ENCODE measurements at places on chromosomes 5 and 9.
A peak's percentile ranks its signal among the peaks of the same experiment; 100 is the strongest.

- no peak for DNase-seq
These were observed 576 bp downstream of the MAP1B start for GRCh38 chr5:72107901-72108201.

DNA sequence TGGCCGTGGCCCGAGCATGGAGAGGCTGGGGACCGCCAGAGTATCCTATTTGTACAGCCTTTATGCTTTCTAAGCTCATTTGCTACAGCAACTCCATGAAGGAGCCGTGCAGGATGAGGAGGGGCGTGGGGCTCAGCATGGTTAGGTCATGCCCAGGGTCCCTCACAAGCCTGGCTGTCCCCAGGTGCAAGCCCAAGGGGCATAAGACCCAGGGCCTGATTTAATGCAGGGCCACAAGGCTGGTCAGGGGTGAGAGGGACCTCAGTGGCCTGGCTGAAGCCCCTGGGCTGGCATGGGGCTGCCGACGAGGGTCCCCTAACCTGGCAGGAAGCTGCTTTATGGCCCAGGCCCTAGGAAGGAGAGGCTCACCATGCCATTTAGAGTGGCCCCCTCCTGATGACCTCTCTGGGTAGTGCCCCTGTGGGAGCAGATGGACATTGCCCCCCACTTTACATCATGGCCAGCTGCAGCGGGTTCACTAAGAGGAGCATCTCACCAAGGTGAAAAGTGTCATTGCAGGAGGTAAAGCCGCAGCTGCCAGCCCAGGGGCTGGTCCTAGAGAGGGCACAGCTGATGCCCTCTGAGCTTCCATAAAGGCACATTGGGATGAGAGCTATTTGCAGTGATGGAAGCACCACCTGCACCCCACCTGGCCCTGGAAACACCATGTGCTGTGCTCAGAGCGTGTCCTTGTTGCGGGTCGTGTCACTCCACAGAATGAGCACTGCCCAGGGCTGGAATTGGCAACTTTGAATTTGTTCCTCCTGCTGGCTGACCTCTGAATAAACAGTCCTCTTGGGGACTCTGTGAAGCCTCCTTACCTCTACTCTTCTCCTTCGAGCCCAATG, 58.9 kb downstream of the ZNF618 start:
- DNase-seq, result no peak

GRCh38 chr9:88680041-88680440, 145.1 kb downstream of the NXNL2 start:
- no peak for DNase-seq

- DNase-seq, result no peak
These were observed 12.5 kb upstream of the BTNL9 start for GRCh38 chr5:181027452-181028031.

DNA sequence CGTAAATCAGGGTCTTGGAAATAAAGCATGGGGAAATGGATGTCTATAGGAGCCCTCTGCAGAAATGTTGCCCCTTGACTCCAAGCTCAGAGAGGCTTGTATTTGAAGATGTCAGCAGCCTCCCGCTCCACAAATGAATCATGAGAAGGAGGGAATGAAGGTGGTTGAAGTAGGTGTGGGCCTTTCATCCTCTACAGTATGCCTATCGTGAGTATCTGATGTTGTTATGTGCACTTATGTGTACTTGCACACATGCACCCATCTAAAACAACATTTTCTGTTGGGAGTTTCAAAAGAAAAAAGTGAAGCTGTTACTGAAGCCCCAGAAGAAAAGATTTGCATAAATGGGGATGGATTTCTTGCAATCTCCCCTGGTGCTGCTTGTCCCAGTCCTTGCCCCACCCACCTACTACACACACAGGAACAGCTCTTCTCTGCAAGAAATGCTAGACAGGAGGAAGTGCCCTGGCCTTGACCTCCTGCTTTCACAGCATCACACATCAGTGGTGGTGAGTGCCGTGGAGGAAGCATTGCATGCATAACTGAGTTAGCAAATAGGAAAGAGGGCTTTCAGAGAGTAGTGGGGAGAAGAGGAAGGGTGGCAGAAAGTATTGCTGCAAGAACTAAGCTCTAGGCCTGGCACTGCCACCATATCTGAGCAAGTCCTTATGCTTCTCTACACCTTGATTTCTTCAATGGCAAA, 156.1 kb downstream of the SNX18 start:
- DNase-seq, result no peak

DNA sequence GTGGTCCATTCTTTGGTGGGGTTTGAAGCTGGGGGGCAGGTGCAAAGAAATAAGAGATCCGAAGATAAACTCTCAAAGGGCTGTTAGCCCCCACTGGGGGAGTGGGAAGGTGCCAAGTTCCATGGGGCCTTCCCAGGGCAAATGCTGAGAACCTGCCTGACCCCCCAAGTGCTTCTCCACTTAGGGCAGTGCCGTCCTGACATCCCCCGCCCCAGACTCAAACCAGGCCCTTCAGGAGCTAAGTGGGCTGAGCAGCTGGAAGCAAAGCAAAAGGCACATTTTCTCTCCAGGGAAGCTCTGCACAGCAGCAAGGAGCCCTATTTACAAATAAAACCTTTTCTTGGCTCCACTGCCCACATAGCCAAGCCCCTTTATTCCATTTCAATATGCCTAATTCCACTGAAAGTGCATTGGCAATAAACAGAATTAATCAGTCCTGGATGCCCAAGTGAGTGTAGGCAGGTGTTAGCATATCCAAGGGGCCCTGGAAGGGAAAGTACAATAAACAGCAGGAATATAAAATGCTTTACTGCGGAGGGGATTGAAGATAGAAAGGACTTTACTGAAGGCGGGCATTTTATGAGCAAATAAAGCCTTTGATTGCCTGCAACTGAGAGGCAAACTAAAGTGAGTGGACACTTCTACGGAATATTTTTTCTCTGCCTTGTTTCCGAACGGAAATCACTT, 44.6 kb downstream of the WHRN start:
- DNase-seq, result no peak

GRCh38 chr9:17623965-17624364, 45.1 kb downstream of the SH3GL2 start:
- DNase-seq, result no peak

- DNase-seq, result no peak
These were observed at the start of gene FREM1 for GRCh38 chr9:14909961-14910805. FREM1 (minus strand) TSS chr9:14910428; CDS start chr9:14868977, 41,451 bp downstream.

GRCh38 chr9:93346231-93347112, 105.0 kb upstream of the FAM120A start:
- no peak for DNase-seq

- DNase-seq, result no peak
These were observed 3.9 kb upstream of the MEF2C start for GRCh38 chr5:88886746-88887341.

- no peak for DNase-seq
These were observed 8.2 kb upstream of the ZFYVE16 start for GRCh38 chr5:80399526-80400239.

- DNase-seq, result no peak
These were observed 1530.1 kb downstream of the MAT2B start for GRCh38 chr5:165035520-165035919.

GRCh38 chr9:5799314-5799713, 33.6 kb downstream of the ERMP1 start:
- DNase-seq, result no peak

DNA sequence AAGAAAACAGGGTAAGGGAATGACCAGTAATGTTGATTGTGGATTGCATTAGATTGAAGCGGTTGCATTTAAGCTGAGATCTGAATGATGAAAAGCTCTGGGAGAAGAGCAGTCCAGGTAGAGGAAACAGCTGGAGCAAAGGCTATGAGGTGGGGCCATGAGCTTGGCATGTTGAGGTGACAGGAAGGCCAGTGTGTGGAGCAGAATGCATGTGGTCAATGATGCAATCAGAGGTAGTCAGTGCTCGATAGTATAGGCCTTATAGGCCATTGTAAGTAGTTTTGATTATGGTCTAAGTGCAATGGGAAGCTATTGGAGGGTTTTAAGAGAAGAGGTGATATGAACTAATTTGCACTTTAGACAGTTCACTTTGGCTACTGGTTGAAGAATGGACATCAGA, 270.4 kb downstream of the ARHGAP26 start:
- no peak for DNase-seq

DNA sequence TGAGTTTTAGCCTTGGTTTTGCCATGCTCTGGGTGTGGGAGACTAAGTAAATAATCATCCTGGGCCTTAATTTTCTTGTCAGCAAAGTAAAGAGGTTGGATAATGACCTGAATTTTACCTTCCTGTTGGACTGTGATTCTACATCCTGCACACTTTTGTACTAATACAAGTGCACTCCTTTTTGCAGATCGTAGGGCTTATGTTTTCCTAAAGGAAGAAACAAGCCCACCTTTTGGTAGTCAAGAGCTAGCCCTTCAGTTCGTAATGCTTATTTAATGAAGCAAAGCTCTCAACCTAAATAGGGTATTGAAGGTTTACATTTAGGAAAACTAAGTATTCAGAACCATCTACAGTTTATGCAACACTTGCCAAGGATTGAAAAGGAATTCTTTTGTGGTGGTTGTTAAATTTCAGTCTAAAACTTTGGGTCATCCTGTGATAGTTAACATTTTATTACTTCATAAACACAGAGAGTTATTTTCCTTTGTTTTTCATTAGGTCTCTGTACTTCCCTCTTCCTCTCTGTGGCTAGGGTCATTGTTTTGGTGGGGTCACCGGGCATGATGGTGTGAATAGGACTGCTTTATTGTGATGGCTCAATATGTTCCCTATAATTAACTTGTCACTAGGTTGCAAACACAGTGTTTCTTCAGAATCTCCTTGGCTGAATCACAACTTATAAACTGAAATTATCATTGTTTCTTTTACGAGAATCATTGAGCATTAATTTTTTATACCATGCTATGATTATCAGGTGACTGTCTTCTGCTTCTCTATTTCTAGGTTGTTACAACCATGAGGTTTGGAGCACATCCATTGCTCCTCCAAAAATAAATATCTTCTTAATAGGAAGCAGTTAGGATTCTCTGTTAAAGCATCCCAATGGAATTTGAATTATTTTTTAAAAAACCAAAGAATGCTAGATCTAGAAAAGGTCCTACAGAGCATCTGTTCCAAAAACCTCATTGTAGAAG, 28.5 kb downstream of the SPINK5 start:
- no peak for DNase-seq

- DNase-seq, result peak; percentile 9
These were observed 17.4 kb downstream of the DNAJA1 start for GRCh38 chr9:33042473-33042872.

DNA sequence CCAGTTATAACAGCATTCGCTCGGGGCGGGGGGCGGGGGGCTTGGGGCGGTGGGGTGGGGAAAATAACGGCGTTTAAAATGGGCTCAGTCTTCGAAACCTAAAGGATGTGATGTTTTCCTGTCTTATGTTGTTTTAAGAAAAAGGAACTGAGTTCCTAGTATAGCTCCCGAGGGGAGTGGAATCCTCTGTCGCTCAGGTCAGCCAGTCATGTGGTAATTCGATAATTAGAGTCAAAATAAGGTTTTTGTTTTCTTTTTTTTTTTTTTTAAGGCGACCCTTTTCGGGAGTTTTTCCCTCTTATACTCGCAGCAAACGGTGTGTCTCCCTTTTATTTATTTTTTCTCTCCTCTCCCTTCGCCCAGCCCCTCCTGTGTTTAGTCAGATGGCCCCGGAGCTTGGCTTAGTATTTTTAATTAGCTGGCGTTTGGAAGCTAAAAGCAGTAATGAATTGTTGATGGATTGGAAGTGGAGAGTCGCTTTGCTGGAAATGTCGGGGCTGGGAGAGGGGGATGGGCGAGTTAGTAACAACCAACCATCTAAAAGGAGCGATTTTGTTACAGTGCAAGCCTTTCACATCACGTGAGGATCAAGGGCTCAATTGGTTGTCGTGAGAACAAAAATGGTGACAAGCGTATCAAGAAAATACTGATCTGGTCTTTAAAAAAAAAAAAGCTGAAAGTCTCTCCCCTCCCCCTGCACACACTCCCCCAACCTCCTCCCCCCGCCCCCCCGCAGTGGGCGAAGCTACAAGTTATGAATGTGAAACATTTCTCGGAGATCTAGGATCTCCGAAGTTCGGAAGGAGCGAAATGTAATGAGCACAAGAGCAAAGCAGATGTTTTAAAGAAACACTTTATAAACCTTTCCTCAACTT, 714 bp upstream of the ZNF608 start:
- DNase-seq, result peak; percentile 90

GRCh38 chr9:4055032-4055431, 244.8 kb downstream of the GLIS3 start:
- DNase-seq, result no peak

GRCh38 chr9:131837316-131837715, 97.4 kb upstream of the RAPGEF1 start:
- no peak for DNase-seq

DNA sequence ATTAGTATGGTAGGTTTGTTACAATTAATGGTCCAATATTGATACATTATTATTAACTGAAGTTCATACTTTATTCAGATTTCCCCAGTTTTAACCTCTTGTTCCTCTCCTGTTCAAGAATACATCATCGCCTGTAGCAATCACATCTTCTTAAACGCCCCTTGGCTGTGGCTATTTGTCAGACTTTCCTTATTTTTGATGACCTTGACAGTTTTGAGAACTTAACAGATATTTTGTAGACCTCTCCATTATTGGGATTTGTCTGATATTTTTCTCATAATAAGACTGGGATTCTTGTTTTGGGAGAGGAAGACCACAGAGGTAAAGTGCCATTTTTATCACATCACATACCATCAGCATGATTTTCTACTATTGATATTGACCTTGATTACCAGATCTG, 112.3 kb upstream of the MARCHF11 start:
- DNase-seq, result no peak

- DNase-seq, result no peak
These were observed 99.2 kb downstream of the IRX1 start for GRCh38 chr5:3694819-3695218.

DNA sequence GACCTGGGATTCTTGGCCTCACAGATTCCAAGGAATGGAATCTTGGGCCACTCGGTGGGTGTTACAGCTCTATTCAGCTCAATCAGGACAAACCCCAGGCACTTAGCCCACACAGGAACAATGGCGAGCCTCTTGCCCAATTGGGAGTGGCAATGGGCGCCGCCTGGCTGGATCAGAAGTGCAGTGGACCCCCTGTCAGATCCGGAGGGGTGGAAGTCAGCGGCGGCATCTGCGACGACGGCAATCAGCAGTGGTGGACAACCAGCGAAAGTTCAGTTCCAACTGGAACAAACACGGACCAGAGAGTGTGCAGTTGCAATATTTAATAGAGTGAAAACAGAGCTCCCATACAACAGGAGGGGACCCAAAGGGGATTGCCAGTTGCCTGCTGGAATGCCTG, 378.3 kb downstream of the CDH9 start:
- DNase-seq, result no peak

GRCh38 chr5:141496038-141496437, 7.2 kb downstream of the PCDHGC5 start:
- DNase-seq, result no peak

Data from kidney epithelial cell (primary cell).